ENCODE measurements at places on chromosomes 5 and 9.

GRCh38 chr9:34332076-34332964, 3.0 kb downstream of the NUDT2 start:
- no peak for DNase-seq

- DNase-seq = no peak
Observed at GRCh38 chr5:160175438-160176218, 53.7 kb upstream of the FABP6 start.

DNA sequence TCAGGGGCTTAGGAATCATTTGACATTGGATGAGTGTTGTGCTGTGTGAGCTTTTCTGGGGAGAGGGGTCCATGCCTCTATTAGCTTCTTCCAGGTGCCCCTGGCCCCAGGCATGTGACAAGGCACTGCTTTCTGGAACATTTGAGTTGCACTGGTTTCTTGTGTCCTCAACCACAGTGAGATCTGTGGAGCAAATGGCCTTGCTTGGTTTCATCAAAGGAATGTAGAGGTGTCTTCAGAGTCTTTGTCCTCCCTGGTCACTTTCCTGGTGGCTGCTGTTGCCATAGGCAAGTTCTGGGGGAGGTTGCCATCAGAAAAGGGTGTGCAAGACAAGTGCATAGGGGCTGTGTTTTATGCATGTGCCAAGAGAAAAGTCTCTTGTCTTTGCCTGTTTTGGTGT, 157.5 kb downstream of the MACROH2A1 start:
- no peak for DNase-seq

- no peak for DNase-seq
Observed at GRCh38 chr9:90180381-90180780, 462.2 kb downstream of the DIRAS2 start.

- no peak for DNase-seq
Observed at GRCh38 chr9:72294936-72295335, 70.1 kb downstream of the ZFAND5 start.

DNA sequence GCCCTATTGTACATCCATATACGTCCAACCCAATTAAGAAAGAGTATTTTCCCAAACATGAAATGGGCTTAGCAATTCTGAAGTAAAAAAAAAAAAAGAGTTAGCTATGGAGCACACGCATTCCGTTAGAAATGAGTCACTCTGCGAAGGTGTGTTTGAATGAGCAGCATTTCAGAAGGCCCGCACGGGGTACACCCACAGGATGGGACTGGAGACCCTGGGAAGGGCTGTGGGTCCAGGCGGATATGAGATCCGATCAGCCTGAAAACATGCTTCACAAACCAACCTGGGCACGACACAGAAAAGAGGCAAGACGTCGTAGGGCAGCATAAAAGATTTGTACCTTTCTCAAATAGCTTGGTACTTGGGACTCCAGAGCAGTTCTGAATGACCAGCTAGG, 173.9 kb upstream of the KLF9 start:
- no peak for DNase-seq

- no peak for DNase-seq
Observed at GRCh38 chr5:103232393-103232999, 26.1 kb upstream of the MACIR start.

- DNase-seq = no peak
Observed at GRCh38 chr9:91818647-91819403, 131.2 kb downstream of the ROR2 start.

- DNase-seq = no peak
Observed at GRCh38 chr5:179699616-179700237, 960 bp downstream of the CANX start.

- no peak for DNase-seq
Observed at GRCh38 chr5:167573370-167574127, 717.9 kb upstream of the WWC1 start.

- no peak for DNase-seq
Observed at GRCh38 chr5:113043491-113043931, 66.9 kb downstream of the DCP2 start.

GRCh38 chr5:111384220-111384619, 128.1 kb downstream of the STARD4 start:
- no peak for DNase-seq

DNA sequence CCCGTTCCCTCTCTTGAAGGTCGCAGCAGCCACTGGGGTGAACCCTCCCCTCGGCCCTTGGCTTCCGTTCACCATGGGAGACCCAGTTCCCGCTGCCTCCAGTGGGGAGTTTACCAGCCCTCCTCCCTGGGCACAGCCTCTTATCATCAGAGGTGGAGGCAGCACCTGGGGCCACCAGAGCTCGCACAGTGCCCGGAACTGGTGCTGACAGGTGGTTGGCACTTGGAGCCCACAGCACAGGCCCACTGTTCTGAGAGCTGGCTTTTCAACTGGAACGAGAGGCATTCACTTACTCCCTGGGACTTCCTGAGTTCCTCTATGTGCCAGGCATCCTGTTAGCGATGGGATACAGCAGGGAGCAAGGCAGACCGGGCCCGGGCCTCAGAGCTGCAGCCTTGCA, 106.8 kb upstream of the FCN2 start:
- DNase-seq = no peak

GRCh38 chr5:56247592-56247991, 14.5 kb upstream of the ANKRD55 start:
- no peak for DNase-seq

DNA sequence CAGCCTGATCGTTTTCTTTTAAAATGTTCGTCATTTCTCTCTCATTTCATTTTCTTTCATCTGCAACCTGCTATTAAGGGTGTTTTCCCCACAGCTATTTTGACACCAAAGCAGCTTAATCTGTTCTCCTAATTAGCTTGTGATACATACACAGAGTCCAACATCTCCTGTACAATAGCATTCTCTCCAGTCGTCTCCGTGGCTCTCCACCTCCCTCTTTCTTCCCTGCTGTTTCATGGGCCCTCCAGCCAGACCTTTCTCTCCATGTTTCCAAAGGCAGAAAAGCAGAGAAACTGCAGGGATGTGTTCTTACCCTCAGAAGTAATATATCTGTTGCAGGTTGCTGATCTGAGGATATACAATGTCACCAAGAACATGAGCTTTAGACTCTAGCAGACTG, 88.8 kb upstream of the SPOCK1 start:
- no peak for DNase-seq

- DNase-seq = no peak
Observed at GRCh38 chr5:165775111-165775510, 2269.7 kb downstream of the MAT2B start.

DNA sequence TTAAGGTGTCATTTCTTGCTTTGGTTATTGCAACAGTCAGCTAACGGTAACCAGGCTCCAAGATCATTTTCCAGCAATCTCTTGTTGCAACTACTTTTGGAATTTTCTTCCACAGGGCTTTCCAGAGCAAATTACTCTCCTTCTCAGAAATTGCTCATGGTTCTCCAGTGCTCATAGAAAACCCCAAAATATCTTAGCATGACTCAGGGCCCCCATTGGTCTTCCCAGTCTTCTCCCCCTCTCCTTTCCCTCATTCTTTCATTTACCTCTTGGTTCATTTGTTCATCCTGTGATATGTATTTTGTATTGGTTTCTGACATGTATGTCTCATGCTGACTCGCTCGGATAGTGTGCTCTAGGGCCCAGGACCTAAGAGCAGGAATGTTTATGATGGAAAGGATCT, 35.6 kb downstream of the WWC1 start:
- DNase-seq = no peak

GRCh38 chr9:114198249-114199040, 43.1 kb downstream of the COL27A1 start:
- no peak for DNase-seq

- DNase-seq = no peak
Observed at GRCh38 chr5:68251804-68252522, 36.4 kb downstream of the PIK3R1 start.

DNA sequence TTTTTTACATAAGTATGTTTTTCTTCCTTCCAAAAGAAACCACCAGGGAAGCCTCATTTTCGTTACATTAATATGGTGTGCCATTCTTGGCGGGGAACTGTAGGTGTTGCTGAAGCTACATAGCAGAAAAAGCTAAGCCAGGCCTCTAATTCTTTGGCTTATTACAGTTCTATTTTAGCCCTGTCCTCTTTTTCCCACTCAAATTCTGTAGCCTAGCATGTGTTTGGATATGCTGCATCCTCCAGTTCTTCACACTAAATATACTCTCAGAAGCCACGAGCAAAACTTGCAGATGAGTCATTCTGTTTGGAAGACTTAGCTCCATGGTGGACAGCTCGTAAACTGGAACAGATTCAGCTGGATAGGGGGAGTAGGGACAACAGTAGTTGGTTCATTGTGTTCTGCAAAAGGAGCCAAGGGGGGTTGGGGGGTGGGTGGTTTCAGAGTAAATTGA, 369.4 kb downstream of the TMEM161B start:
- DNase-seq = no peak

- DNase-seq = no peak
Observed at GRCh38 chr9:106722051-106722753, 140.8 kb upstream of the ZNF462 start.

- no peak for DNase-seq
Observed at GRCh38 chr9:114054191-114054690, 23.9 kb downstream of the AMBP start.

- peak; percentile 49 for DNase-seq
Observed at GRCh38 chr9:126398403-126399058, 71.9 kb downstream of the MVB12B start.

- no peak for DNase-seq
Observed at GRCh38 chr9:107276966-107277710, 5.9 kb upstream of the RAD23B start.

GRCh38 chr5:2803751-2804150, 52.3 kb upstream of the IRX2 start:
- DNase-seq = no peak

DNA sequence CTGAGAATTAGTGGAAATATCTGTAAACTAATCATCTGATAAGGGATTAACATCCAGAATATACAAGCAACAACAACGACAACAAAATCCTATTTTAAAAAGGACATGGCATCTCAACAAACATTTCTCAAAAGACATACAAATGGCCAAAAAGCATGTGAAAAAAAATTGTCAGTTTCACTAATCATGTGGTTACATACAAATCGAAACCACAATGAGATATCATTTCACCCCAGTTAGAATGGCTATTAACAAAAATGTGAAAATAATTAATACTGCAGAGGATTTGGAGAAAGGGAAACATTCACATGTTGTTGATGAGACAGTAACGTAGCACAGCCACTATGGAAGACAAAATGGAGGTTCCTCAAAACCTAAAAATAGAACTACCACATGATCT, 69.5 kb downstream of the ERP44 start:
- DNase-seq = no peak

DNA sequence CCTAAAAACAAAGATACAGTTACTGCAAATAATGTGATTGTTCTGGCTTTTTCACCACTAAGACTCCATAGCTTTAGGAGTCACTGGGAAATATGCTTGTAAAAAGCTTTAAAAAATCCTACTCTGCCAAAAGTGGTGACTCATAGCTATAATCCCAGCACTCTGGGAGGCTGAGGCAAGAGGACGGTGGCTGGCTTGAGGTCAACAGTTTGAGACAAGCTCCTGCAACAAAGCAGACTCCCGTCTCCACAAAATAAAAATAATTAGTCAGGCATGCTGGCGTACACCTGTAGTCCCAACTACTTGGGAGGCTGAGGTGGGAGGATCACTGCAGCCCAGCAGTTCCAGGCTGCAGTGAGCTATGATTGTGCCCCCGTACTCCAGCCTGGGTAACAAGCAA, 406.4 kb downstream of the HTR1A start:
- no peak for DNase-seq

DNA sequence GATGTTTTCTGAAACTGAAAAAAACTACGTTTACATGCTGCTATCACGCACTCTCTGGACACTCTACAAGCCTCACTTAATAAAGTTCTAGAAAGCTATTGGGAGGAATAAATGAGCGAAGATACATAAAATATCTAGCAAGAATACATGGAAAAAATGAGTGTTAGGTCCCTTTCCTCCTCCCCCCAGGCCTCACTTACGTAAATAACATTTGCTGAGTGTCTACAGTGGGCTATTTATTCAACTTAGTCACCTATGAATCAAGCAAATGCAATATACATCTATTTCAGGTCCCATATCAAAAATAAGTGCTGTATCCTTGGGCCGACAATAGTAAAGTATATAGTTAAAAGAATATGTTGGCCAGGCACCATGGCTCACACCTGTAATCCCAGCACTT, 62.5 kb downstream of the FRMD3 start:
- no peak for DNase-seq

DNA sequence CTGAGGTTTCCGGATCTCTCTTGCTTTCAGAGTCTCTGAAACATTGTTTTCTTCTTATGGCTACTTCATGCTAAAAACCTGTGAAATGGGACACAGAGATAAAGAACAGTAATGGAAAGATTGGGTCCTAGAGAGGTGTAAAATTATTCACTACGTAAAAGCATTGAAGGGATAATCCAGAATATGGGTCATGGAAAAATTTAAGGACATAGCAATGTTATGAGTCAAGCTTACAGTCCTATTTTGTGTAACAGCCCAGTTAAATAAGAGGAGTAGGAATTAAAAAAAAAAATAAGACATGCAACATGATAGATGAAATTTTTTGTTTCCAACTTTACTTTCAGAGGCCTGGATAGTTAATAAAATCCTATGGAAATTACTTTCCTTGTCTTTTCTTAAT, 61.9 kb upstream of the ELL2 start:
- DNase-seq = no peak

DNA sequence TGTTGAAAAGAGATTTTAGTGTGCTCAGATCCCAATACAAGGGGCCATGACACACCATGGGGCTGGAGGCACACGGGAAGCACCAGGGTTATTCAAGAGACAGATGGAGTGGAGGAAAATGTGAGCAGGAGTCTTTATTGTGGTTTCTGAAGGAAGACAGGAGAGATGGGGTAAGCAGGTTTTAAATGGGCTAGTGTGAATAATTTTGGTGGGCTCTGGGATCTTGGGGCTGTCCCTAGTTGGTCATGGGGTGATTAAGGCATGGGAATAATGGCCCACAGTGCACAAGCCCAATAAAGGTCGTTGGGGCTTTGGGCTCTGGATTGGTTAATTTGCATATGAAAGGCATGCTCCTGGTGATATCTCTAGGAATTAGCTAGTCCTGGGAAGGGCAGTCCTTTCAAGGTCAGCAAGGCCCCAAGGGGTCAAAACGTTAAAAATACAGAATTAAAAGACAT, 3.6 kb upstream of the SCGB3A2 start:
- DNase-seq = no peak

DNA sequence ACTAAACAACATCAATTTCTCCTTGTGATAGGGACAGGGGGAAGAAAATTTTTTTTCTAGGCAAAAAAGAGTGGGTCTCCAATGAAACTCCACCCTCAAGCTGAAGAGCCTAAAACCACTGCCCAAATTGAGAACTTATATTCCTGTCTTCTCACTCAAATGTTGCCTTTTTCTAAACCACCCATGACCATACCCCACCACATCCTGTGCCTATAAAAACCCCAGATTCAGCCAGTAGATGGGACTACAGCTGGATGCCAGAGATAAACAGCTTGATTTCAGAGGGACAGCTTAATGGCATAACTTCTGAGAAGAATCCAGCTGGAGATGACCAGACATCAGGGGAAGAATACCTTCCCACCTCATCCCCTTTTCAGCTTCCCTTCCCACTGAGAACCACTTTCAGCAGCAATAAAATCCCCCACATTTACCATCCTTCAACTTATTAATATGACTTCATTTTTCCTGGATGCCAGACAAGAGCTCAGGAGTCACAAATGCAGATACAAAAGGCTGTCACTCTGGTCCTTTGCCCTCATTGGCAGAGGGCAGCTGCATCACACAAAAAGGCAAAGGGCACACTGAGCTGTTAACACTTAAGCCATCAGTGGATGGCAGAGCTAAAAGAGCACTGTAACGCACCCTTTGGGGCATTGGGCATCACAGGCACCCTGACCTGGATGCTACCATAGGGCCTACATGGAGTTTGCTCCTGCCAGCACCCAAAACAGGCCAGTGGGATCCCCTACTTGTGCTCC, 972.5 kb upstream of the CTNND2 start:
- no peak for DNase-seq

Measured in activated T-helper 1 cell treated with anti-CD3 and anti-CD28 coated beads, Interleukin-2, amount 50 U/mL, for 16 hours (primary cell).